Kidney (tissue), 22 donors: ENCODE measurements at places on chromosomes 3 and 15. TPM values are rescaled to one million over a fixed set of nuclear protein-coding genes. Genes with fewer than 3 reads are reported as not detected.

DNA sequence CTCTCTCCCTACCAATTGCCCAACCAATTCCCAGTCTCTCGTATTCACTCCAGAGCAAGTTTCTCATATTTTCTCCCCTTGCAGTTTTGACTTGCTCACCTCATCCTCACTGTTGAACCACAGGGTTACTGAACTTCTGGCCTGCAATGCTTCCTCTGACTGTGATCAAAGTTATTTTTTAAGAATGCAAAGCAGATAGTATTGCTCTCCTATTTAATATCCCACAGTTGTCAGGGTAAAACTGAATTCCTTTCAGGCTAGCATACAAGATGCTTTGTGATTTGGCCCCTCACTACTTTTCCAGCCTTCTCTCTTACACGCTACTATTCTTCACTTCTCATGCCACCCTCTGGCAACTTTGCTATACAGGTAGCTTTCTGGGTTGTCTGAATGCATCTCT lies 80.9 kb downstream of the LRRFIP2 start:
- no peak for DNase-seq

DNA sequence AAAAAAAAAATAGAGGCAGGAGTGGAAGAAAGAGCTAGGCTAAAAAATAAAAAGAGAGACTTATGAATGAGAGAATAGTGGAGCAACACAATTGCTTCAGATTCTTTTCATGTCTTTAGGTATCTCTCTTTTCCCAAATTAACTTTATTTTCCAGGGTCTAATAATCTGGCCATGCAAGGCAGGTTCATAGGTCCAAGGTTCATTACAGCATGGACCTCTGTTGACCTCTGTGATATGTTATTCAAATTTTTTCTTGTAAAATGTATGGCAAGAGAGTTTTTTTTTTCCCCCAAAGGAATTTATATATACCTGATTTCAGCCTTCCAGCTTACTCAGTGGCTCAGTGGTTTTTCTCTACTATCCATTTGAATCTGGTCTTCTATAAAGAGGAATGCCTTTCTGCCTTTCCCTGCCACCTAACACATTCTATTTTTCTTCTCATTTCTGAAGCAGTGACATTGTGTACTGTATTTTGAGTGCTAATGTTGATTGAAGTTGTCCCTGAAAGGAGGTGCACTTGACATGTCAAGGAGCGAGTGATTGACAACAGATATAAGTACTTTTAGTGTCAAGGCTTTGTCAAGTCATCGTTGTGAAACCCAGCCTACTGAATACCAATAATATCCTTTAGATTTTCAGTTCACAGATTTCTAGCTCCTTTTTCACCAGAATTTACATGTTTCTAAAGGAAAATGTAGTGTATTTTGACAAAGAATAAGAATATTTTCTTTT lies 118.5 kb downstream of the MAP2K5 start:
- no peak for DNase-seq

The FETUB gene
- not detected for total RNA-seq

The NRG4 gene
- 0.35 TPM for total RNA-seq

The RPL15 gene
- 1,508 TPM for total RNA-seq
